ENCODE measurements at places on chromosomes 11 and 22.

- DNase-seq: no peak
These were observed 54.1 kb downstream of the MAML2 start for GRCh38 chr11:96288915-96289314.

DNA sequence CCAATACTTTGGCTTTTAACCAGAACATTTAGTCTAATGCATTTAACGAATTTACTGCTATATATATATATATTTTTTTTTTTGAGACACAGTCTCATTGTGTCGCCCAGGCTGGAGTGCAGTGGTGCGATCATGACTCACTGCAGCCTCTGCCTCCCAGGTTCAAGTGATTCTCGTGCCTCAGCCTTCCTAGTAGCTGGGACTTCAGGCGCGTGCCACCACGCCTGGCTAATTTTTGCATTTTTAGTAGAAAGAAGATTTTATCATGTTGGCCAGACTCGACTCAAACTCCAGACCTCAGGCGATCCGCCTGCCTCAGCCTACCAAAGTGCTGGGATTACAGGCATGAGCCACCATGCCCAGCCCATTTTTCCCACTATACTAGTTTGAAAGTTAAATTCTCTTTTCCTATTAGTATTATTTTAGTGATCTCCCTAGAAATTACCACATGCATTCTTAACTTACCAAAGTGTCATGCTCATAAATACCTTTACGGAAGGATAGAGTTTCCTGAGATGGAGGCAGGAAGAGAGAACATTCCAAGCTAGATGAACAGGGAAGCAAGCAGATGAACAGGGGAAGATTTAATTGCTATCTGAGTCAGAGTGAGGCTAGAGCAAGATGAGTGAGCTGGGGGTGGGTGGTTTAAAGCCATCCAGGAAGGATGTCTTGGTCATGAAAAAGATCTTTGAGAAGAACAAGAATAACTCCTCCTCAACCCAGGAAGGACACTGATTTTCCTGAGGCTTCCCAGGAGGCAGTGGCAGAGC lies 4.4 kb upstream of the PGAP2 start:
- DNase-seq: no peak

GRCh38 chr11:76654980-76655379 lies 15.6 kb downstream of the LRRC32 start:
- DNase-seq: no peak

GRCh38 chr11:65169164-65169641 lies 830 bp upstream of the SPDYC start:
- DNase-seq: peak; percentile 40

All from common myeloid progenitor, CD34-positive (primary cell).